ENCODE measurements at places on chromosomes 1 and 21.

GRCh38 chr1:66769512-66770229, 17.4 kb downstream of the DYNLT5 start:
- DNase-seq = no peak

DNA sequence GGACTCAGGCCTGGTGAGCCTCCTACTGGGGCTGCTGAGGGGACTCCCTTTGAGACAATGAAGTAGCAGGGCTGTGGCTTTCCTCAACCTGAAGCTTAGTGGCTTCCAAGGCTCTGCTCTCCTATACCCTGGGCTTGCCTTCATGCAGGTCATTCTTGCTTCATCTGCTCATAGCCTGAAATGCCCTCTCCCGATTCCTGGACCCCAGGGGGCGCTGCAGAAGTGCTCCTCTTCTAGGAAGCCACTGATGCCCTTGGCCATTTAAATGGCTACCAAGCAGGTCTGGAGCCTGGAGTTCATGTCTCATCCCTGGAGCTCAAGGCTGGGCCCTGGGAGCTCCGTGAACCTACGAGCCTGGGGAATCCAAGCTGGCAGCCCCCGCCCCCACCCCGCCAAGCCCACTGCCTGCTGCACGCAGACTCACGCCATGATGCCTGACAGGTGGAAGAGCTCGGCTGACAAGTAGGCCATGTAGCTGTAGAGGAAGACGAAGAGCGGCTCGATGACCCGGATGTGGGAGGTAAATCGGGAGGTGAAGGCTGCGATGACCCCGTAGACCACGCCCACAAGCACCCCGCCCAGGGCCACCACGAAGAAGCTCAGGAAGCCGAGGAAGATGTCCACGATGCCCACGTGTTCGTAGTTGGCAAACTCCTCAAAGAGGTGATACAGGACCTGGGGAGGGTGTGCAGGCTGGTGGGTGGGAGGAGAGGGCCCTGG, 45.7 kb downstream of the SLC9A1 start:
- no peak for DNase-seq

DNA sequence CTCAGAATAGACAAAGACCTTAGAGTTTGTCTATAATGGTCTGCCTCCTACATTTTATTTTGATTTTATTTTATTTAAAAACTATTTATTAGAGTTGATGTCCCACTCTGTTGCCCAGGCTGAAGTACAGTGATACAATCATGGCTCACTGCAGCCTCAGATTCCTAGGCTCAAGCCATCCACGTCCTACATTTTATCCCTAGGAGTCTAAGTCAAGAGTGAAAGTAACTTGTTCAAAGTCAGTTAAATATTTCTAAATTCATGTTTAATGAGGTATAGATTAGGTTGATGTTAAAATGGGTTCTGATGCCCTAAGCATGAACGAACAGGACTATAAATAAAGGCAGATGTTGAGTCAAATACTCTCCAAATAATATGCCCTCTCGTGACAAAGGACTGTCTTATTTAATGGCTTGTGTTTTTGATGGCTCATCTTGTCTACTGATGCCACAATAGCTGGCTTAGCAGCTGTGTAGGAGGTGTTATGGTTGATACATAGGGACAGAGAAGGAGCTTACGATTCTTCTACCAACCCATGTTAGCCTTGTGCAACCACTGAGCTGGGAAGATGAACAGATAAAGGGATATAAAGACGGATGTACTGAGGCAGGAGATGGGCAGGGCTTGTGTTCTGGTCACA, 66.0 kb upstream of the CR1L start:
- no peak for DNase-seq

DNA sequence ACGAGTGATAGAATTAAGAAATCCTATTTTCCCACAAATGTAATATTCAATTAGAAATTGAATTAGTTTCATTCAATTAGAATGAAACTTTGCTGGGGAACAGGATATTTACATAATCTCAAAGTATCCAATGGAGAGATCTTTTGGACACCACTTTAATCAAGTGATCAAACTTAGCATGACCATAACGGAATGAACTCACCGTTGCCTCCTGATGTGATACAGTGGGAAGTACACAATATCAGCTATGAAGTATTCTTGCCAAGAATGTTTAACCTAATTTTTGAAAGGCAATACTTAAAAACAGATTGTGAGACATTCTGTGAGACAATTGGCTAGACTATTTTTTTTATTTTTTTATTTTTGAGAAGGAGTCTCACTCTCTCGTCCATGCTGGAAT, 16.6 kb downstream of the CDKN2C start:
- no peak for DNase-seq

- no peak for DNase-seq
Measured at GRCh38 chr1:36497207-36497606, 14.5 kb upstream of the CSF3R start.

DNA sequence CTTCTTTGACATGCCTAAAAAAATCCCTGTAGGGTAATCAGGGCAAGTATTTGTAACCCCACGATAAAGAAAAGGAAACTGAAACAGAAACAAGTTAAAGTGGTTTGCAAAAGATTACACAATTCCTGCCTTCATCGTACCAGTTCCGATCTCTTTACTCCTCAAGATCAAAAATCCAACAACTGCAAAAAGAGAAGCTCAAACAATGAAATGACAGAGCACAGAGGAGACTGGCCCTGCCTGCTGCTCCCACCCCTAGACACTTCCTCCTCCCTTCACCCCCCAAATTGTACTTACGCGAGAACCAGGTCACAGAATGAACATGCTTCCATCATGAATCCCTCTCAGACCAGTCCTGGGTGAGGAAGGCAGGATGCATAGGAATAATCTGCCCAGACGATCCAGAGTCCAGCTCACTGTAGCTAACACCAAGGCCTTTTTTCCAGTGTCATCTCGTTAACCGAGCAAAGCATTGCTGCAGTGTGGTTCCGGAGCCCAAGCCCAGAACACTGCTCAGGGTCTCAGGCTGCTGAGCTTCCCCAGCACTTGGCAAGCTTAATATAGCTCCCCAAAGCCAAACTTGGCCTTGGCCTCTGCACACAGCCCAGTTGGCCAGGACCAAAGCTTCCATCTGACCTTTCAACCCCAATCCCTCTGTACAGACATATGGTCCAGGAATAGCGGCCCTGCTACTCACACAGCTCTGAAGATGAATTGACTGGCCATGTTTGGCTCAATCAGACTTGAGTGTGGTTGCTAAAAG, 20.3 kb downstream of the RXRG start:
- no peak for DNase-seq

- DNase-seq = no peak
Measured at GRCh38 chr1:75265792-75266191, 131.6 kb downstream of the LHX8 start.

DNA sequence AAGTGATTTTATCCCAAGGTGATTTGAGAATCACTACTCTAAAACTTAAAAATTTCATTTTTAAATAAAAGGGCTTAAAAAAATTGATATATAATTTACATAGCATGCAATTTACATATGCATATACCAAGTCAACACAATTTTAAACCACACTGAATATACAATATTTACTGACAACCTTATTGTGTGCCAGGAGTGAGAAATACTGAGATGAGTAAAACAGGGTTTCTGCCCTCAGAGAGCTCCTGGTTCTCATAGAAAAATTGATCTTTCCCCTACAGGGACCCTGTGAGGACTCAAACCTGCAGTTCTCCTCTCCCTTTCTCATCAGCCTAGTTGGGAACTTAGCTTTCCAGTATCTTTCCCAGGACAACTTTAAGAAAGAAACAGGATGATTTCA, 27.0 kb downstream of the PLPP3 start:
- no peak for DNase-seq

- no peak for DNase-seq
Measured at GRCh38 chr1:59879574-59879973, 47.0 kb downstream of the CYP2J2 start.

DNA sequence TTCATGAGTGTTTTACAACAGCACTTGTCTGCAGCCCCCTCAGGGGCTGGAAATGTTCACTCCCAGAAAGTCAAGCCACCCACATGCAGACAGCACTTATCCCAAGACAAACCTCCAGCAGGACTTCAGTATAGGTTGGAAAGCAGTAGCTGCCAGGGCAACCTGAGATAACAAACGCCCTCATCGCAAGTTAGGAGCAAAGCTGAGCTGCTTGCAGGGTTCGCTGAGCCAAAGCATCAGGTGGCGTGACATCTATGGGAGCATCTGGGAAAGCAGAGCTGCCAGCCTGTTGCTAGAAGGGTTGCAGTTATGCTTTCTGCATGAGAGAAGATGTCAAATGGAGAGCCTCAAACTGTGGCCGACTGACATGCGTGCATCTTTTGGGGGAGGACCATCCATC, 4.2 kb upstream of the STXBP3 start:
- DNase-seq = no peak

- no peak for DNase-seq
Measured at GRCh38 chr1:218353656-218354055, 8.5 kb downstream of the TGFB2 start.
